ENCODE measurements at places on chromosomes 5 and 9.
A peak's percentile ranks its signal among the peaks of the same experiment; 100 is the strongest.

GRCh38 chr9:89400403-89401116 lies 82.3 kb downstream of the SECISBP2 start:
- DNase-seq, result no peak

GRCh38 chr5:88761939-88762338 lies 121.0 kb downstream of the MEF2C start:
- no peak for DNase-seq

DNA sequence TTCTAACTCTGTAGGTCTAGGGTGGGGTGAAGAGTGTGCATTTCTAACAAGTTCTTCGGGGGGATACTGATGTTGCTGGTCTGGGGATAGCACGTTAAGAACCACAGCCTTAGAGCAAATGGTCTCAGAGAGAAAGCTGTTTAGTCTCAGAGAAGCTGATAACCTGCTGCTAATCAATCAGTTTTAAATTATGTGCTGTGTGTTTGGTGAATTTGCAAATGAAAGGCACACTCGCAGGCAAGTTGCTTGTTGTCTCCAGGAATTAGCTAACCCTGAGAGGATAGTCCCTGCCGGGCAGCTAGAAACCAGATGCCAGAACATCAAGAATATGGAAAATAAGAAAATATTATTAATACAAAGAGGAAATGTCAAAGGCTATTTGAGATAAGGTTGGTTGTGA lies 79.2 kb downstream of the DMRT2 start:
- DNase-seq, result no peak

DNA sequence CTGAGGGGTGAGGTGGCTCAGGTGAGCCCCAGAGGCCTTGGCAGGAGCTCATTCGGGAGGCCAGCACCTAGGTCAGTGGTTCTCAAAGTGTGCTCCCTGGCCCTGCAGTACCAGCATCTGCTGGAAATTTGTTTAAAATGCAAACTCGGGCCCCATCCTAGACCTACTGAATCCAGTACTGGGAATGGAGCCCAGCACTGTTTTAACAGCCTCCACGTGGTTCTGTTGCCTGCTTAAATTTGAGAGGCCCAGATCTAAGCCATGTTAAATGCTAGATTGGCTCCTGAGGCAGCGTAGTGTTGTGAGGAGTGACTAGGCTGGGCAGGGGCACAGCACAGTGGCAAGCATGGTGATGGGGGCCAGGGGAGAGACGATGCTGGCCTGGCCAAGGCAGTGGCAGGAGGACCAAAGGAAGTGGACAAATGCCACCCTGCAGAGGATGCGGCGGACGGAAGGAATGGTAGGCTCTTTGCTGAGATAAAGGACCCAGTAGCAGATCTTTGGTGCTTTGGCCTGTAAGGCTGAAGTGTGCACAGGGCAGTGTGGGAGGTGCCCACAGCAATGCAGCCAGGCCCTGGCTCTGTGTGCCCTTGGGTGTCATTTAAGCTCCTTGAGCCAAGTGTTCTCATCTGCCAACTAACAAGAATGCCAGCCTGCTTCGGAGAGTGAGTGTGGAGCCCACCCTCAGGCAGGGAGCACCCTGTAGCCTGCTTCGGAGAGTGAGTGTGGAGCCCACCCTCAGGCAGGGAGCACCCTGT lies 4.2 kb downstream of the PRR7 start:
- DNase-seq, result no peak

- DNase-seq, result no peak
Observed at GRCh38 chr9:104988539-104988938, 60.6 kb upstream of the ABCA1 start.

DNA sequence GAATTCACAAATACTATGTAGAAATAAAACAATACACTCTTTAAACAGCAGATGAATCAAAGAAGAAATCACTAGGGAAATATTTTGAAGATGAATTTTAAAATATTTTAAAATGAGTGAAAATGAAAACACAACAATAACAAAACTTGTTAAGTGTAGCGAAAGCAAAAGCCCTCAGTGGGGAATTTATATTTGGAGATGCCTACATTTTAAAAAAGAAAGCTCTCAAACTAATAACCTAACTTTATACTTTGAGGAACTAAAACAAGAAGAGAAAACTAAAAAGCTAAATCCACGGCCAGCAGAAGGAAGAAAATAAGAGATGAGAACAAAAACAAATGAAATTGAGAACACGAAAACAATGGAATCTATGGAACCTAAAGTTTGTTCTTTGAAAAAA lies 22.7 kb downstream of the SPDL1 start:
- DNase-seq, result no peak

DNA sequence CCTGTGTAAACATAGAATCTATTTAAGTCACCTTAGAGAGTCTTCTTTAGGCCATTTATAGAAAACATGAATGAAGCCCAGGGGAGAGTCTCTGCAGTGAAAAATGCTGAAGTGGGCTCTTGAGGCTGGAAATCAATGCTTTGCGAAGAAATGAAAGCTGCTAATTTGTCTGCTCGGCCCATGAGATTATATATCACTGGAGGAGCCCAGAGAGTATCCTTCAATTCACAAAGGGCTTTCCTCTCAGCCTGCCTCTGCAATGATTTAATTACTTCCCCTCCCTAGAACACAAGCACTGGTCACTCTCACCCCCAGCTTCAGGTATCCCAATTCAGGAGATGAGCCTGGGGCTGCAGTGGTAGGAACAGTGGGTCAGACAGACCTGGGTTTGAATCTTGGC lies 8.2 kb upstream of the DRD1 start:
- no peak for DNase-seq

- no peak for DNase-seq
Observed at GRCh38 chr9:14585730-14586473, 107.3 kb downstream of the ZDHHC21 start.

DNA sequence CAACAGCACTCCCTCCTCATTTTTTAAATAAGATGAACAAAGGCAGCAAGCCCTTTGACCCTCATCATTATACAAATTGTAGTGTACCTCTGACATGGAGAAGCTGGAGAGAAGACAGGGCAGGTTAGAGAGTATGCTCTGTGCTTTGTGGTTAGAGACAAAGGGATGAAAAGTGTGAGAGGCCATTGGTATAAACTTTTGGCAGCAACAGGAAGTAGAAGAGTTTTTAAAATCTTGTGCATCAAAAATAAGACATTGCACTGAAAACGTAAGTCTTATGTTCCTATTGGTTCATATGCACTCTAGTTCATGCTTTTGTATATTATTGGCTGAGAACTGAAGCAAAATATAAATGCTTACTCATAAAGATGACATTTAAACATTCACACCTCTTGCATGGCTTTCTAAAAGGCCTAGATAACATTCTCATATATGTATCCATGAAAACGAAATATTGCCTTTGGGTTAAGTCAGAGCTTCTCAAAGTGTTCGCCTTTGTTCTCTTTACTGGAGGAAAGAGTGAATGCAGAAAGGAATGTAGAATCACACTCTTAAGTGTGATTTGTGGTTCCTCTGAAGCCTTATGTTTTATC lies 158.0 kb downstream of the PALM2AKAP2 start:
- DNase-seq, result no peak

GRCh38 chr9:75462866-75463265 lies 374.6 kb downstream of the OSTF1 start:
- no peak for DNase-seq

GRCh38 chr9:107992271-107992670 lies 502.7 kb upstream of the KLF4 start:
- DNase-seq, result no peak

GRCh38 chr5:169201597-169201996 lies 99.3 kb downstream of the SLIT3 start:
- DNase-seq, result no peak

DNA sequence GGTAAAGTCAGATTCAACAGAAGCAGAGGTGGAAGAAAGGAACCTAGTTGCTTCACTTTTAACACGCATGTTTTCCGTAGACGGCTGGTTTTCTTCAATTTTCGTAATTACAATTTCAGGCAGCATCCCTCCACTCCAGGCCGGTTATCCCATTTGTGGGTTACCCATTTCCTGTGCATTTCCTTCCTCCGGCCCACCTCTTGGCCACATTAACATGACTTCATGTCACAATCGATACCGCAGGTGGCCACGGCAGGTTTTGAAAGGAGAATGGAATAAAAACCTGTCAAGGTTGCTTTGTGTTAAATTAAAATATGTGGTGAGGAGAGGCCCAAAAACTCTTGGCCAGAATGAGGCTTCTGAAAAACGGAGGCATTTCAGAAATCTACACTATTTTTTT lies 130.2 kb downstream of the PCSK5 start:
- no peak for DNase-seq

GRCh38 chr5:122187426-122187825 lies 58.1 kb downstream of the ZNF474 start:
- DNase-seq, result no peak

DNA sequence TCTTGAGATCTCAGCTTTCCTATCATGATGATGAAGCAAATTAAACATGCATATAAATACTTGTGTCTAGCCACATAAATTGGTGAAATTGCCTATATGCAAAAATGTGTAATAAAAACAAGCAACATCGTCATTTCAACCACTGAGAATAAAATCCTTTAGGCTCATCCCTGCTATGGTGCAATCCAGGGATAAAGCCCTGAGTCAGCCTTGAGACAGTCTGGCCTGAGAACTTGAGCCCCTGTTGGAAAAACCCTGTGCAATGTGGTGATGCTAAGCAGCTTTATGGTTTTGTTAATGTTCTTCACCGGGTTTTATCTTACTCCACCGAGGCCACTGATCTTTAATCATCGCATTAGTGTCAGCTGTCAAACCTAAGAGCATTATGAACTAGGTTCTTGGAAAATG lies 170.5 kb downstream of the DCP2 start:
- DNase-seq, result no peak

DNA sequence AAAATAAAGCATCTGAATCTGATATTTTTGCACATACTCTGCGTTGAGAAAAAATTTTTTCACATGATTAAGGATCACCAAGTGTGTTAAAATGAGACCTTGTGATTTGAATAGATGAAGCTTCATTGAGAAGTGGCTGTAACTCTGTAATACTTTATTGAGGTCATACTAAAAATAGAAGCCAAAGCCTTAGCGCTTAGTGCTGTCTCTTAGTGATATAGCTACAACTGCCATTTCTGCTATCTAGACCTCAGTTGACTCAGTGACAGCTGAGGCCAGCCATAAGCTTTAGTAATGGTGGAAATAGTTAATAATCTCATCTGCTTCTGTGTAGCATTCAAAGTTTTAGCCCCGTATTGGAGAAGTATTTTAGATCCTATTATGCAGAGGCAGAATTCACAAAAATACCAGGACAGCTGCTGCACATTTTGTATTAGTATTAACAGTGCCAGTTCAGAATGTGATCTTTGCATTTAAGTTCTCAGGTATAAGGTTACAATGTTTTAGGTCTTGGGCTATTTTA lies 107.4 kb upstream of the SGCD start:
- DNase-seq, result no peak

DNA sequence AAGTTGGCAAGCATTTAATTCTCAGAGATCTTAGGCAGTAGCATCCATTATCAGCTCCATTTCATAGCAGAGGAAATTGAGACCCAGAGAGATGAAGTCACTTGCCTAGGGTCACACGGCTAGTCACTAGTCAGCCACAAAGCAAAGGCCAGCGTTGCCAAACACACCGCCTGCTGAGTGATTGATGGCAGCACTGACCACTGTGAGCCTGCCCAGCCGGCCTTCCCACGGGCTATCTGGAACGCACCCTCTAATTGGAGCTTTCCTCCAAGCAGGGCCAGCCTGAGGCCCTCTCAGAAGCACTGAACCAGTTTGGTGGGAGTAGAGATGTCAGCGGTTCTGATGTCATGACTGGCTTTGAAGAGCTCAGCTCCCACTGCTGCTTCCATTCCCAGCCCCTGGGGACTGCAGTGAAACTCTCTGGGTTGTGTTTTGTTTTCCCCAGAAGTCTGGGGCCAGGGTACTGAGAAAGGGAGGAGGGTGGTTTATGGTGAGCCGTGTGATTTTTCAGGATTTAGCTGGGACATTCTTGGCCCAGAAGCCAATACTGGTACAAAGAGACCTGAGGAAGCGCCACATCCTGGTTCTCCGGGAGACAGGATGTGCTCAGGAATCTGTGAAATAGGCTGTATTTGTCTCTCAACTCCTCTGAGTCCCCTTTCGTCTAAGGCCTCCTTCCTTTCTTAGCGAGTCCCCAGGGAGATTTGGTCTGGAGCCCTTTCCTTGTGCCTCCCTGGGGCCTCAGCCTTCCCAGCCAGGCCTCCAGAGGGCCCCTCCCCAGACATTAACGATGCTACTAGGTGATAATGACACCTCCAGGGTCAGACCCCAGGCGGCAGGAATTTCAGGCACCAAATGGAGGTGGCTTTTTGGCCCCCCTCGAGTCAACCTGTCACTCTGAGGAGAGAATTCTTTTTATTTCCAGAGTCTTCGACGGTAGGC lies 44.5 kb downstream of the SPRY4 start:
- DNase-seq, result peak; percentile 84

GRCh38 chr9:31140316-31140715 lies 1244.1 kb upstream of the ACO1 start:
- DNase-seq, result peak; percentile 56

GRCh38 chr9:137583347-137583746 lies 4.6 kb upstream of the DPH7 start:
- DNase-seq, result no peak

- no peak for DNase-seq
Observed at GRCh38 chr9:106074006-106074405, 379.7 kb downstream of the TMEM38B start.

DNA sequence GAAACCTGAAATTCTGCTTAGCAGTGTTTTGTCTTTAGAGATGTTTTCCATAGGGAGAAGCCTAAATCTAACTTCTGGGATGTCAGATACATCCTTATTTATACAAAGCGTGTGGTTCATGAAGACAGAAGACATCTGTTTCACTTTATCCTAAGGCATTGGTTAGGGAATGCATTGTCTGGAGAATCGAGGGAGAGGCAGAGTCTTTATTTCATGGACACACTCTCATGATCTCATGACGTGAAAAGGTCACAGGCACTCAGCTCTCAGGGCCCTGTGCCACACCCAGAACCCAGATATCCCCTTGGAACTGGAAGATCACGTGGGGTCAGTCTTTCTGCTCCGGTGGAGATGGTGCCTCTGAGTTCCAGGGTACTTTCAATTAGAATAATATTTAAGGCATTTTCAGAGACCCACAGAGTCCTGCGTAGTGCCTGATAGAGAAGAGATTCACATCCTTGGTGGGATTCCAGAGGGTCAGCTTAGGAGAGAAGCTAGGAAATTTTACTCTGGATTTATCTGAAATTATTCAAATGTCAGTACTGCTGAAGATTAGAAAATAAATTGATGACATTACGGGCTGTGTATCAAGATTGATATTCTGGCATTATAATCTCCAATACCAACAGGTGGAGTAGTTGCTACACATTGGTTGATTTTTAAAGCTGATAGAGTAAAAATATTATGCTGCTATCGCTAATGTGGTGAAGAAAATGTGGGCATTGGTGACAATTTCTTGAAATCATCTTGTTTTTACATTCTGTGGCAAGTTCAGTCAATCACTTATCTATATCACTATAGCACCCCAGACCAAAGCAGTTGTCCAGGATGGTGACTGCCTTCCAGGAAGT lies 378.3 kb downstream of the MTRR start:
- no peak for DNase-seq

DNA sequence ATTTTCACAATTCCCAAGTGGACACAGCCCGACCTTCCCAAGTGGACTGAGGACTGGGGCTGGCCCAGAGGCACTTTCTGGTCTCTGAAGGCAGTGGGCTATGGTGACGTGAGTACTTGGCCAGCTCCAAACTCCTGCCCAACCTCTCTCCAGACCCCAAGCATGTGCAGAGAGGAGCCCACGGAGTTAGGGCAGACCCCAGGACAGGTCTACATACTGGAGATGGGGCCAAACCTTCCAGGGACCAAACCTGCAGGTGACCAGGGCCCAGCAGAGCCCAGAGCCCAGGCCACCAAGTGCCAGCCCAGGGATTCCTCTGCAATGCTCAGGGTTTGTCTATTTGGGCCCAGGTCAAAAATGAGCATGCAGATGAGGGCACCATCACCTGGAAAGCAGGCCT lies 15.3 kb downstream of the BRD3 start:
- DNase-seq, result no peak

- no peak for DNase-seq
Observed at GRCh38 chr9:128073253-128073886, 5.3 kb downstream of the SLC25A25 start.
